Epithelial cell of esophagus (primary cell): ENCODE measurements at places on chromosomes 16 and 17.

- DNase-seq: peak; percentile 59
These were observed 5.9 kb downstream of the CTF1 start for GRCh38 chr16:30902029-30902972.

- DNase-seq: no peak
These were observed 18.1 kb downstream of the CACNA1H start for GRCh38 chr16:1171001-1171400.

- DNase-seq: no peak
These were observed 110.9 kb upstream of the TOB1 start for GRCh38 chr17:50976951-50977472.

- no peak for DNase-seq
These were observed 5.6 kb downstream of the TRIM65 start for GRCh38 chr17:75891022-75891604.

- DNase-seq: no peak
These were observed 31.9 kb upstream of the ANKFY1 start for GRCh38 chr17:4295686-4296085.

- no peak for DNase-seq
These were observed at the start of gene NHERF2 for GRCh38 chr16:2026461-2027023. Gene NHERF2 (plus strand): TSS chr16:2026902. CDS start chr16:2027006, 104 bp downstream.

GRCh38 chr17:67491009-67491680, 114.1 kb downstream of the PITPNC1 start:
- peak; percentile 67 for DNase-seq

- peak; percentile 30 for DNase-seq
These were observed 65.0 kb downstream of the CRISPLD2 start for GRCh38 chr16:84884596-84885341.

- peak; percentile 65 for DNase-seq
These were observed at the start of gene GH2 for GRCh38 chr17:63881935-63882601. Gene GH2 (minus strand): TSS chr17:63881944. CDS start chr17:63881801, 143 bp downstream.

- peak; percentile 95 for DNase-seq
These were observed 33.5 kb upstream of the ETV4 start for GRCh38 chr17:43579566-43580140.

DNA sequence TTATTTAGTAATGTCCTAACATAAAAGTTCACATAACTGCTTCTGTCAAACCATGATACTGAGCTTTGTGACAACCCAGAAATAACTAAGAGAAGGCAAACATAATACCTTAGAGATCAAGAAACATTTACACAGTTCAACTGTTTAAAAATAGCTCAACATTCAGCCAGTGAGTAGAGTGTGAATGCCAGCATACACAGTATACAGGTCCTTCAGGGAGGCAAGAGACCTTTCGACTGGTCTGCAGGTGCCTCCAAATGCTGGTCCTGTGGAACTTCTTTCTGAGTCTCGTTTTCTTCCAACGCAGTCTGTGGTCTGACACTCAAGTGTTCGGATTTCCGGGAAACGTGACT, 10.3 kb downstream of the MRPS23 start:
- no peak for DNase-seq

DNA sequence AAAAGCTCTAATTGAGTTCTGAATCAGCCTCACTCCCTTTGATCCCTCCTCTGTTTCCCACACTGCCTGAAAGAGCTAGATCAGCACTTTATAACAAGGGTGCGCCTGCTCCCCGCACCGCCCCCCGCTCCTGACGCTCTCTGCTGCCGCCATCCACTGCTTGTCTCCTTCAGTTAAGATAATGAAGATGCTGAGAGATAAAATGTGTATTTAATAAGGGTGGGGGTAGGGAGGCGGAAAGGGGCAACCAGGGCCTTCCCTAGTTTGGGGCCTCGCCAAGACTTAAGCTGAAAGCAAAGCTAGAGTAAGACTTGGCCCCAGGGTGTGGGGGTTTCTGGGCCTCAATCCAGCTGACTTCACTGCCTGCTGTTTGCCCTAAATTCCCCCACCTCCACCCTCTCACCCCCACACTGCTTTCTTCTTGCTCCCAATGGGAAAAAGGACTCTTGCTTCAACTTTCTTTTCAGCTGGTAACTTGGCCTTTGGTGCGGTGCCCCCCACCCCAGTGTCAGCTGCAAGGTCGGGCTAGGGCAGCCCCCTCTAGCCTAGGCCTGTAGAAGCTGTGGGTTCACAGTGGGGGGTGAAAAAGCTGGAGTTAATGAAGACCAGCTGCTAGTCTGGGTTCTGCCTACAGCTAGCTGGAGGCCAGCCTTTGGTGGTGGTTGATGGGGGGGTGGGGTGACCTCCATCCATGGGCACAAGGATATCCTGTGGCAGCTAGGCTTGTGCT, 1.8 kb upstream of the RARA start:
- DNase-seq: peak; percentile 55

DNA sequence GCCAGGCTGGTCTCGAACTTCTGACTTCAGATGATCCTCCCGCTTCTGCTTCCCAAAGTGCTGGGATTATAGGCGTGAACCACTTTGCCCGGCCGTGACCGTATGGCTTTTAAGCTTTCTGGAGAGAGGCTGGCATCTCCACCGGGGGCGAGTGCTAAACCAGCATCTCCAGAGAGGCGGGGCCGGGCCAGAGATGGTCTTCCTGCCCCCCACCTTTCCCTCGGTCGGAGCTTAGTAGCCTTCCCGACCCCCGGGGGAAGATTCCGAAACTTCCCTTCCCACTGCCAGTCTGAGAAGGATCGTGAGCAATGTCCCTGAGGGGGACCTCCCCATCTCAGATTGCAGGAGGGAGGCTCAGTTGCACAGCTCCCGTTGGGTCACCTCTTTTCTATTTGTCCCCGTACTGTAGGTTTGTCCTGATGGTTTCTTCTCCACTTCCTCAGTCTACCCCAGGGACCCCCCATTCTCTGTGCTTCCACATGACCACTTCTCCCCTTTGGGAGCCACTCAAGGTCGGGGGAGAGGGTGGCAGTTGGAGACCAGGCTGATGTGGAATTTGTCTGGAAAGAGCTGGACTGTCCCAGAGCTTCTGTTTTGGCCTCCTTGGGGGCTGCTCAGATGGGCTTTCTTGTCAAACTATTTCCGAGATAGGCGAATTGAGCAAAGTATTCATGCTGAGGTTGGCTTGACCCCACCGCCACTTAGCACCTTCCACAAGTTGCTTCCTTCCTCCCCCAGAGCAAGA, 18.2 kb downstream of the IGF2BP1 start:
- no peak for DNase-seq

GRCh38 chr16:5065813-5066212, at the start of gene C16orf89:
Gene C16orf89 (minus strand): TSS chr16:5065956. CDS start chr16:5065908, 48 bp downstream.
- DNase-seq: no peak

DNA sequence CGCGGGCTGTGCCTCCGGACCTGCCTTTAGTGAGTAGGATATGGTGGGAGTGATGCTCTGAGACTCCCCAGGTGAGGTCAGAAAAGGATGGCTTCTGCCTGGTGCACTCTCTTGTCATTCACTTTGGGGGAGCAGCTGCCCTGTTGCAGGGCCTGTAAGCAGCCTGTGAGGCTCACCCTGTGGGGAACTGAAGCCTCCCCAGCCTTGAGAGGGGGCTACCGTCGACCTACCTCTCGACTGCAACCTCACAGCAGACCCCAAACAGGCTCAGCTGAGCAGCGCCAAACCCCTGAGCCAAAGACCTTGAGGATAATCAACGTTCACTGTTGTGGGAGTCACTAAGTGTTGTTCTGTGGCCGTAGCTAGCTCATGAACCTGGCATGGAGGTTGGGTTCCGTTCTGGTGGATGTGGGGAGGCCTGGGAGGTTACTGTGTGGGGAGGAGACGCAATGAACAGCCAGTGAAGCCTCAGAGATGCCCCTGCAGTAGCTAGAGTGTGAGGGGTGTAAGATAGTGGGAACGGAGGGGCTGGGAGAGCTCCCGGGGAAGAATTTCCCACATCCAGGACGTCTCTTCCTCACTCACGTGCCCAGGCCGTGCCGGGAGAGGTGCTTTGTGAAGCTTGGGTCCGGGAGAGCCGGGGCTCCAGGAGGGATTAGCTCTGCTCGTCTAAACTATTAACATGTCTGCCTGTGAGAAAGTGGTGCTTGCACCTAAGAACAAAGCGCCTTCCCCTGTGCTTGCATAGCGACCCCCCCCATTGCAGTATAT, 38.8 kb downstream of the METRNL start:
- no peak for DNase-seq

DNA sequence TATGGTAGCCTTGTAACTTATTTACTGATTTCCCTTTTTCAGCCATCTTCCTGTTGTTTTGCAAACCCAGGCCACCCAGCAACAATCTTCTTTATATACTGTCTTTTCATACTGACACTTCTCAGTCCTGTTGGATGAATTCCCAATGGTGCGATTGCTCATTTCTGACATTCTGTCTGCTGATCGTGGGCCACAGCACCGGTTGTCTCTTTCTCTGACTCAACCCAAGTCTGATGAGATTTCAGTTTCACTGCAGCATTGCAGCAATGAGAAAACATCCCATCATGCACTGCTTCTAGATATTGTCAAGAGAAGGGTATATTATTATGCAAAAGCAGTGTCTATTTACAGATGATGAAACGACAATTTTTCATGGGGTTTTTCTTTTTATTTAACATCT, 349.2 kb upstream of the HSBP1 start:
- DNase-seq: peak; percentile 74

DNA sequence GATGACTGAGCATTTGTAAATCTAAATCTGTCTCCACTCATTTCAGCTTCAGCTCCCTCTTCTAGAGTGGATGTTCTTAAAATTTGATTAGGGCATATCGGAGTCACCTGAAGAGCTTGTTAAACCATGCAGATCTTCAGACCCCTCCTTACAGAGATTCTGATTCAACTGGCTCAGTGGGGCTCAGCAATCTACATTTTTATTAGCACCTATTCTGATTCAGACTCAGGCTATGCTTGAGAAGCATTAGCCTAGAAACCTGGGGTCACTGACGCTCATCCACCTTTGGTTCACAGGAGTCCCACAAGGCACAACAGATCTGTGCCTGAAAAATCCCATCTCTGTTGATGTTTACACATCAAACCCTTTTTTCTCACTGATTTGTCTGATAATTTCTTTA, 365.6 kb downstream of the GRIN2A start:
- no peak for DNase-seq
